Right hindlimb (tissue), 1 donor: ENCODE measurements at places on chromosomes 2 and 18.

DNA sequence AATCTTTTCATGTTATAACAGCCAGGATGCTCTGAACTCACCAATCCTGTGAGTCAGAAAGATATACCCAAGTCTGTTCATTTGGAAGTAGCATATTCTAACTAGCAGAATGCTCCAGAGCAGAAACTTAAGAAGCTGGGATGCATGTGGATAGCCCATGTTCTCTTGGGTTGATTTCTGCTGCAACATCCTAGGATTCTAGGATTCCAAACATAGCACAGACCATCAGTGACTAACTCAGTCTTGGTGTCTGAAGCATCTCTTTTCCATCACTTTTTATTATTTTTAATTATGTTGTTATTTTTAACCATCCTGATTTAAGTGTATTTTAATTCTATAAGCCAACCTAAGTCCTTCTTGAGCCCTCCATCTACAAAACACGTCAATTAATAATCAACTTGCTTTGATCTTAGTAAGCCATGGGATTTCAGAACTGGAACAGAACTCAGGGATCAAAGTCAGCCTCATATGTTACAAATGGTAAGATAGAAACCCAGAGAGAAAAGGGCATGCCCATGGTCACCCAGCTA is 85.4 kb downstream of the OSR1 start:
- DNase-seq: no peak

DNA sequence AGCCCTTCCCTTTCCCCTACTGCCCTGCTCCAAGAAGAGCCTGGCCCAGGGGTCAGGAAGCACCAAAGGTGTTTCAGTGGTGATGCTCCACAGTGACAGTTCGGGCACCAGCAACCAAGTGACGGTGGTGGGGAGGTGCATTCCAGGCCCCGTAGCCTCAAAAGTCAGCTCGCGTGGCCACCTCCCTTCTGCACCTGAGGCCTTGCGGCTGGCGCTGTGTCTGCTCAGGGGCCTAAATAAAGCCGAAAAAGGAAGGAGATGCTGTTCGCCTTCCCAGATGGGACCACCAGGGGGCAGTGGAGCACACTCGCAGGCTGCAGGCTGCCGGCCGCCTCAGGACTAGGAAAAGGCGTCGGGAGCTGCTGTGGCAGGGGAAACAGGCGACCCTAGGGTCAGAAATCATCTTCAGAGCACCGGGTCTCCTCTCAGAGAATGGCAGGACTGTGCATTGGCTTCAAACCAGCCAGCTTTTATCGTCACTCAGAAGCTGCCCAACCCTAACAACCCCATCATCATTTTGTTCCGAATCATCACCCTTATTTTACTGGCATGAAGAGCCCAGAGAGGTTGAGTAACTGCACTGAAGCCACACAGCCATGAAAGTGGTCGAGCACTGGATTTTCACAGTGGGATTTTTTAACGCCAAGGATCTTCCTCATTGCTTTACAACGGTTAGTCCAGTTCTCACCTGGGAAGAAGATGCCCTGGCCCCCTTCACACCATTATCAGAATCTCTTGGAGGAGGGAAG is 213.0 kb upstream of the CELF4 start:
- DNase-seq: peak; percentile 79

DNA sequence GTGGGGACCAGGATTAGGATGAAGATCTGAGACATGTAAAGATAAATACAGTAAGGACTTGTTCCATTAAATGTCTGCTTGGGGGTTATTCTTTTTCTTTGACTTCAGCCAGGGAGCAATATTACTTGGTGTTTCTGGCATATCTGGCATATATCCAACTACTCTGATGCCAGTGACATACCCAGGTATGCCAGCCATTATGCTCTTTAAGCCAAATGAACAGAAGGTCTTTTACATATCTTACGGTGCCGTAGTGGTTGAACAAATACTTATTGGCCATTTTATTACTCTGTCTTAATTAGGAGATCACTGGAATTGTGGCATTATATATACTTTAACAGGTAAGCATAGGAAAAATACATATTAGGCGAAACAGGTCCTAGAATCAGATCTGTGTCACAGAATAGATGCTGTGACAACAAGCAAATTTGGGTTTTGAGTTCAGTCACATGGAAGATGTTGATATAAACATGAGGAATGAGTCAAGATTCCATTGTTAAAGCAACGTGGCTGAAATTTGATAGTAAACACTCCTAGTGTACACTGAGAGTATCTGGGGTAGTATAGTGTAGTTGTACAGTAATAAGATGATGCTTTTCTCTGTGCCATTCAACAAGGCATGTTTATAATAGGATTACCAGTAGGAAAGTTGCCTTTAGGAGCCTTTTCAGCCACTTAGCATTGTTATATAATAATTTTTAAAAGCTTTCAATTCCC is 62.6 kb downstream of the KCTD18 start:
- no peak for DNase-seq

DNA sequence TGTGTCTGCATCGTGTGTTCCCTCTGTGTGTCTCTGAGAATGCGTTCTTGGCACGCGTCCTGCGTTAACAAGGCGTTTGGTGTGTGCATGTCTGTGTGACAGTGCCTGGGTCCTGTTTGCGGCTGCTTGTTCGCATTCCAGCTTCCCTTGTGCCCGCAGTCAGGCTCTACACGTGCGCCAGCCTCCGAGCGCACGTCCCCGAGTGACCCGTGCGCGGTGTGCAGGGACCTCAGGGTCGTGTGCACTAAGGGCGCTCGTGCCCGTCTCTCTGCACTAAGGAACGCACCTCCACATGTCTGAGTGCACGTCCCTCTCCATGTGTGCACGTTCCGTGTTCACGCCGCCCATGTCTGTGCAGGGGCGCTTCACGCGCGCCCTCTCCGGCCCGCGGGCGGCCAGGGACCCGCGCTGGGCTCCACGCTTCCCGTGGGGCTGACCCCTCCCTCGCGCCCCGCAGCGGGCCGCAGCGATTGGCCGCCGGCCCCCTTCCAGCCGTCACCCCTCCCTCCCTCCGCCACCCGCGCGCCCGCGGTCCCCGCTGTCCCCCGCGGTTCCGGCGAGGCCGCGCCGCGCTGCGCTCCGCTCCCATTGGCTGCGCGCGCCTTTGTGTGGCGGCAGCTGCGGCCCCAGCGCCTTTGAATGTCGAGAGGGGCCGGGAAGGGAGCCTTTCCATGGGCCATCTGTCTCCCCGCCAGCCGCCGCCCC is 229.4 kb downstream of the HAUS1 start:
- peak; percentile 71 for DNase-seq

DNA sequence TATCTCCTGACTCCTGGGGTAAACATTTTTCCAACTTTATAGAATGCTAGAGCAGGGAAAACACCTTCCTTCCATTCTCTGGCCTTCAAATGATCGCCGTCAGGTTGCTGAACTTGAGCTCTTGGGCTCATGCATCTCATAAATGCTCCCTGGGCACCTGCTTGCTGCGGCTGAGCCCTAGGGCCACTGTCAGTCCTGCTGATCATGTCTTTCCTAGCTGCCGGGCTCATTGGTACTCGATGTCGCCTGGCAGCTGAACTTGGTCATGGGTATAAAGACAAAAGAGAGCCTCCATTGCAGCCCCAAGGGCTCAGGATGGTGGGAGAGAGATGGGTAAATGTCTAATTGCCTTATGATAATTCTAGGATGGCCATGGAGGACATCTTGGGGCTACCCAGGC is 80.6 kb downstream of the HS1BP3 start:
- DNase-seq: no peak

GRCh38 chr2:33457556-33458247 is 18.7 kb upstream of the RASGRP3 start:
- no peak for DNase-seq

- DNase-seq: no peak
These were observed 10.7 kb downstream of the ACP1 start for GRCh38 chr2:275466-275865.

DNA sequence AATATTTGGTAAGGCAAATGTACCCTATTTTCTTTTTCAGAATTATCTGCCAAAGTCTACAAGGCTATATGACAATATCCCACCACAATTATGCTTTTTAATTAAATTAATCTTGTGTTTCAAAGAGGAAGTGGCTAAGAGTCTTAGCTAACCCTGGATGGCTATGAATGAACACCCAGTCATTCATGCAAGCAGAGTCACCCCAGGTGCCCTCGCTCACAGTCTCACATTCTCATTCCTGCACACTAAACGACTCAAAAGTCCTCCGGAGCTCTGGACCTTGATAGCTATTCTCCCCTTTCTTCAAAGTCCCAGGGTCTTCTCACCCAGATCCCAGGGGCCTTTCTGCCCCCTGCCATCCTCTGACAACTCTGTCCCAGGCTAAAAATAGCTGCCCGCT is 42.1 kb upstream of the MRPL19 start:
- DNase-seq: no peak

GRCh38 chr2:109522063-109522374 is 91.7 kb downstream of the SEPTIN10 start:
- no peak for DNase-seq

DNA sequence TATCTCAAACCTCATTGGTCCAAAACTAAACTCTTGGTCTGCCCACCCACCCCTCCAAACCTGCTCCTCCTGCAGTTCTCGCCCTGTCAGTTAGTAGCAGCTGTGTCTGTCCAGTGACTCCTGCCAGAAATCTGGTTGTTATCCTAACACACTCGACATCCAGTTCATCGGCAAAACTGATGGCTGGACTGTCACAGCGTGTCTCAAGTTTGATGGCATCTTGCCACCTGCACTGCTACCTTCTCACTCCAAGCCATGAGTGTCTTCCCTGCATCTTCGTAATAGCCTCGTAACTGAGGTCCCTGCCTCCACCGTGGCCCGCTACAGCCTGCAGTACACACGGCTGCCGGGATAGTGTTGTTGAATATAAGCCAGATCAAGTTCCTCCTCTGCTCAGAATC is 470.1 kb upstream of the RAB12 start:
- DNase-seq: no peak

- peak; percentile 86 for DNase-seq
These were observed 18.8 kb downstream of the TGOLN2 start for GRCh38 chr2:85308896-85309555.
